ENCODE measurements at places on chromosomes 16 and 17.

DNA sequence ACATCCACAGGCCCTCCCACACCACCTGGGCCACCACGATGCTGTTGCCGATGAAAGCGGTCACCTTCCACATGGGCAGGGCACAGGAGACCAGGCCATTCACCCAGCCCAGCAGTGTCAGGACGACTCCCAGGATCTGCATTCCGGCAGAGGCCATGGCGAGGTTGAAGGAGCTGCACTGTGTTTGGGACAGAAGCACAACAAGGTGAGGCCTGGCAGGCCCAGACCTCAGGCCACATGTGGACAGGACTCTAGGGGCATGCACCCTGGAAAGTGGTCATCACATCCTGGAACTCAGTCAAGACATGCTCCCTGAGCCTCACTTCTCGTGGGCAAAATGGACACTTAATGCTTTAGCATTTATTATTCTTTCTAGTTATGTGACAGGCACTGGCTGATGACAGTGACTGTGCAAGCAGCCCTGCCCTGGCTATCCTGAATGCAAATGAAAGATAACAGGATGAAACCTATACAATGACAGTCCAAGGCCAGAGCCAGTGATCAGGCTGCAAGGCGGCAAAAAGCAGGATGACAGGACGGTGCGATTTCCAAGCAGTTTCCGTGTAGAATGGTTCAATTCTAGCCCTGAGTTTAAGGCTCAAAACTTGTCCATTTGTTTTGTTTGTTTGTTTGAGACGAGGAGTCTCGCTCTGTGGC, 2.0 kb downstream of the CLDN6 start:
- no peak for DNase-seq

- DNase-seq = no peak
Observed at GRCh38 chr17:45114117-45114932, 18.0 kb downstream of the PLCD3 start.

DNA sequence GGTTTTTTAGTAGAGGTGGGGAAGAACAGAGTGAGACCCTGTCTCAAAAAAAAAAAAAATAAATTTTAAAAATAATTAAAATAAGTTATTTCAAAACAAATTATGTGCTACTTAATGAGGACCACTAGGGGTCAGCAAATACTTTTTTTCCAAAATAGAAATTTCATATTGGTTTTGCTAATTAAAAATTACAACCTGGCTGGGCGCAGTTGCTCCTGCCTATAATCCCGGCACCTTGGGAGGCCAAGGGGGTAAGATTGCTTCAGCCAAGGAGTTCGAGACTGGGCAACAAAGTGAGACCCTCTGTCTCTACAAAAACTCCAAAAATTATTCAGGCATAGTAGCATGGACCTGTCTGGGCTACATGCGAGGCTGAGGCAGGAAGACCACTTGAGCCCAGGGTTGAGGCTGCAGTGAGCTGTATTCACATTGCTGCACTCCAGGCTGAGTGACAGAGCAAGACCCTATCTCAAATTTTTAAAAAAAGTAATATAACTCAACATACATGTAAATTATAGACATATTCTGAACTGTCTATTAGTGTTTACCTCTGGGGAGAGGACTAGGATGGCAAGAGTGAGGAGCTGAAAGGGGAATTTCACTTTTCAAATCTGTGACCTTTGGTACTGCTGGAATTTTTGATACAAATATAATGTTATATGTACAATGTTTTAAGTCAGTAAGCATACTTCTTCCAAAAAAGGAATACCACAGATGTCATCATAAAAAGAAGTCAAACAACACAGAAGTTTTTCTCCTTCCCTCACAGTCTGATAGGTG, 8.1 kb downstream of the MEIOB start:
- no peak for DNase-seq

GRCh38 chr17:13027246-13027645, 9.4 kb upstream of the ELAC2 start:
- no peak for DNase-seq

- no peak for DNase-seq
Observed at GRCh38 chr17:60645918-60646523, 31.6 kb upstream of the BCAS3 start.

DNA sequence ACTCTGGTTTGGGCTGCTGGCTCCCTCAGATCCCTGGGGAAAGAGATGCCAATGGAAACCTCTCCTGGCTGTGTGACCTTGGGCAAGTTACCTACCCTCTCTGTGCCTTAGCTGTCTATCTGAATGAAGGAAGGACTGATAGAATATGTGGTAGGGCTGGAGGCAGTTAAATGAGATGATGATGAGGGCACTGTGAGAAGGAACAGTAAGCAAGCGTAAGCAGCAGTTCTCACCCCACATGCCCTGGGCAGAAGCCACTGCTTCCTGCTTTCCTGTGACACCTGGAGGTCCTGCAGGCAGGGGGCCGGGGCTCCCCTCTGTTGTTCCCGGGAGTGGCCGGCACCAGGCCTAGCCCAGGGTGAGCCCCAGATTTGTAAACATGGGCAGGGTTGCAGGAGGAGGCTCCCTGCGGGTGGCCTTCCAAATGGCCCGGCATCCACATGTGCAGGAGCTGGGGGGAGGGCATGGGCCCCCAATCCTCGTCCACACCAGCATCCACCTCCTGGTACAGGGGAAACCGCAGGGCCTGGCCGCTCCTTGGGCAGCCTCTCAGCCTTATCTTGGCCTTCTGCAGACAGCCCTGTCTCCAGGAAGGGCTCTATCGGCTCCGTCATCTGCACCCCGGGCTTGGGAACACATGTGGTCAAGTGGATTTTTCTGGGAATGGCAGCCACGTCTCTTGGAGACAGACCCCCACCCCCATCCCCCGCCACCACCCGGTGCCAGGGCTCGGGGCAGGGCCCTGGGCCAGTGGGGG, 235.6 kb upstream of the GSE1 start:
- DNase-seq = no peak

DNA sequence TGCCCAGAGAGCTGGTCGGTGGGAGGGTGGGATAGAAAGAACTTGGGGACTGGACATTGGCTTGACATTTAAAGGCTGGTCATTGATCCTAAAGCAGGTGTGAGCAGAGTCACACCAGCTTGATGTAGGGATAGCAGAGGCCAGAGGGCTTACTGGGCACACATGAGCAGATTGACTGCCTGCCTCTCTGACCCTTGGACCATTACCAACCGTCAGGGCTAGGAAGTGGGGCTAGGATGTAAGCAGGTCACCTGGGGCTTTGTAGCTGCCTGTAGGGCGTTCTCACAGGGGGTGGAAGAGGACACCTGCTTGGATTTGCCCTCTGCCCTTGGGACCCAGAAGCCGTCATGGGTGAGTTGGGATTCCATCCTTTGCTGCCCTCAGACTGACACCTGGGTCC, 11.1 kb upstream of the SMPD3 start:
- no peak for DNase-seq

GRCh38 chr17:46135126-46135812, 58.0 kb downstream of the KANSL1 start:
- no peak for DNase-seq

DNA sequence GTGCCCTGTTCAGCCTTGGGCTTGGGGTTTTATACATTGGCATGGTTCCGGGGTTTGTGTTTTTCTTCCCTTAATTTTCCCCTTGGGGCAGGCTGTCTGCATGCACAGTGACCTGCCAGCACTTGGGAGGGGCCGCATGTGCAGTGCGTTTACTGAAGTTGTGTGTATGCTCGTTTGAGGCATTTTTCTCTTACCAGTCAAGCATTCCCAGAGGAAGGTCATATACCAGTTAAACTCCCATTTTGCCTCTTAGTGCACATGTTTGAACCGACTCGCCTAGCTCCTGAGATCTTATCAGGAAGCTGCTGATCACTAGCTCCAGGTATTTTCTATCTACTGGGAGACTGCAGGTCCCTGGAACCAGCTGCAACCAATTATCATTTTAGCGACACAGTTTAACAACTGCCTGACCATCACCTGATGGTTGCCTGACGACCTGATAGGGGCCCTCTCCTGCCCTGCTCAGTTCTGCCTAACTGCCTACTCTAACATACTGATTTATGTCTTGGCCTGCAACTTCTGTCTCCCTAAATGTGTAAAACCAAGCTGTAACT, 51.4 kb downstream of the MFSD11 start:
- no peak for DNase-seq

DNA sequence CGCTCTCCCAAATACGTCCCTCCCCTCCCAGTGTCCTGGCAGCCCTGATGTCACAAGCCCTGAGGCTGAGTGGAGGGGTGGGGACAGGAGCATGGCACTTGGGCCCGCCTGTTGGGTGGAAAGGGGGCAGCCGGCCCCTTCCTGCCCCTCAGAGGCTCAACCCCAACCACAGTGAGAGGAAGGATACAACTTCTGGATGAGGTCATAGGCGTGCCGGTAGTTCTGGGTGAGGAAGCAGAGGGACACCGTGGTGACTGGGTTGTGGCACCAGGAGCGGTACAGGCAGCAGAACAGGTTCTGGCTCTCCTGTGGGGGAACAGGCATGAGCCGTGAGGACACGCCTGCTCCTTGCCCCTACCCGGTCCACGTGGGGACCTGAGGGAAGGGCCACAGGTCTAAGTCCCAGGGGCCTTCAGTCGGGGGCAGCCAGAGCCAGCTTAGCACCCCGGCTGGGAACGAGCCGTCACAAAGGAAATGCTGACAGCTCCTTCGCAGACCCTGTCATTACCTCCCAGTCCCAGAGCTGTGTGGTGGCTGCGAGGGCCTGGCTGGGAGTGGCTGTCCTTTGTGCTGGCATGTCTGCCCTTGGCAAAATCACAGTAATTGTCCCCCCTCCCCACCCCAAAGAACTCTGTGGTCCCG, 11.2 kb upstream of the MTSS2 start:
- DNase-seq = no peak

DNA sequence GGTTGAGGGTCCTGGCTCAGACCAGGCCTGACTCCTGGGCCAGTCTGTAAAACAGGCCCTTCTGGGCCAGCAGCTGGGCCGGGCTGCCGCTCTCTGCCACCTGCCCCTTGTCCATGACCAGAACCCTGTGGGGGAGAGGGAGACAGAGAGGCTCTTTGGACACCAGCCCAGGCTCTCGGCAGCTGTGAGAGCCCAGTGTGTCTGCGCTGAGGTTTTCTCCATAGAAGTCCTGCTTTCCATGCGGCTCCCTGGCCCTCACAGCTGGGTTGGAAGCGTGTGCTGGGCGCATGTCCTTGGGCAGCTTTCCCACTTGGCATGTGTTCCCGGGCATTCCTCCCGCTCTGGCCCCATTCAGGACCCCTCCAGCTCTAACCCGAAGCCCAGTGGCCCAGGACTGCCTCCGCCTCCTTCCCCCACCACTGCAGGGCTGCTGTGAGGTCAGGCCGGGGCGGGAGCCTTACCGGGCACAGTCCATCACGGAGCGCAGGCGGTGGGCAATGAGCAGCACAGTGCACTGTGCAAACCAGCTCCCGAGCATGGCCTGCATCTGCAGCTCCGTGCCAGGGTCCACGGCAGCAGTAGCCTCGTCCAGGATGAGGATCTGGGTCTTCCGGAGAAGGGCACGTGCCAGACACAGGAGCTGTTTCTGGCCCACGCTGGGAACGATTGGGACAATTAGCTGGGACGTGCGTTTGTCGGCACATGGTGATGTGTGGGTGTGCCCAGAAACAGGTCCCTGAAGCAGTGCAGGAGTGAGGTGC, 73.0 kb downstream of the ABCC6 start:
- DNase-seq = no peak

- no peak for DNase-seq
Observed at GRCh38 chr16:89373355-89374110, 116.8 kb downstream of the ANKRD11 start.

- DNase-seq = no peak
Observed at GRCh38 chr16:1548727-1549126, 15.3 kb downstream of the TMEM204 start.

DNA sequence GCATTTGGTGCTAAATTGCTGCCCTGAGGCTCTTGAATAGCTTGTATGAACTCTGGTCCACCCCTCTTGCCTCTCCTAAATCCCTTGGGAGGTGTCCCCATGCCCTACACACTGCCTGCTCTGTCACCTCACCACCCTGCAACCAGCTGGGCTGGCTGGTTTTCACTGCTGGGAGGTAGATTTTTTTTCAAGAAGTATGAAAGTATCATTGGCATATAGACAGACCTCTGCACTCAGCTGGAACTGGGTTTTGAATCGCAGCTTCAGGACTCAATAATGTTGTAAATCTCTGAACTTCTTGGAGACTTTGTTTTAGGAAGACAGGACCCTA, 184.9 kb downstream of the MSI2 start:
- no peak for DNase-seq

DNA sequence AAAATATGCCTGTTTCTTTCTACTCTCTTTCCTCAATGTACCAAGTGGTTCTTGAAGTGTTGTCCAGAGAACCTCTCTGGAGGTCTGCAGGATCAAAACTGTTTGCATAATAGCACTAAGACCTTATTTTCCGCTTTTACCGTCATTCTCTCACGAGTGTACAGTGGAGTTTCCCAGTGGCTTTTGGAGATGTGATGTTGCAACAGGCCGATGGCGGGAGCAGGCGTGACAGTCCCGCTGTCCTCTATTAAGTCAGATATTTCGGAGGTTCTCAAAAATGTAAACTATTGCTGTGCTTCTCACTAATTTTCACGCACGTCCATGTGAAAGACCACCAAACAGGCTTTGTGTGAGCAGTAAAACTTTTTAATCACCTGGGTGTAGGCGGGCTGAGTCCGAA, 8.3 kb upstream of the GPRC5B start:
- no peak for DNase-seq

GRCh38 chr17:82859431-82860403, 19.9 kb upstream of the ZNF750 start:
- DNase-seq = peak; percentile 42

DNA sequence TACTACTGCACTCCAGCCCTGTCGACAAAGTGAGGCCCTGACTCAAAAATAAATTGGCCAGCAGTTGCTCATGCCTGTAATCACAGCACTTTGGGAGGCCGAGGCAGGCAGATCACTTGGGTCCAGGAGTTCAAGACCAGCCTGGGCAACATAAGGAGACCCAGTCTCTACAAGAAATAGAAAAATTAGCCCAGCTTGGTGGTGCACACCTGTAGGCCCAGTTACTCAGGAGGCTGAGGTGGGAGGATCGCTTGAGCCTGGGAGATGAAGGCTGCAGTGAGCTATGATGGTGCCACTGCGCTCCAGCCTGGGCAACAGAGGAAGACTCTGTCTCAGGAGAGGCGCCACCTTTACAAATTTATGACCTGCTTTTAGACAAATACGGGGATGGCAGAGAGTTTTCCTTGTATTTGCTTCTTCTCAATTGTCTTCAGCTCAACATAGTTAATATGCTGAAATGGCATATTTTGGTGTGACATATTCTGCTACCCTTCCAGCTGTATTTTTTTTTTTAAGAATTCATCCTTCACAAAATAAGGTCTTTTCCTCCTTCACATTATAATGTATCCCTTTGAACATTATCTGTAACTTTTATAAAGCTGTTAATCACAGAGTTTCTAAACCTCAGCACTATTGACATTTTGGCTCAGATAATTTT, 21.1 kb upstream of the YPEL2 start:
- no peak for DNase-seq

GRCh38 chr16:78742501-78743283, 643.2 kb downstream of the WWOX start:
- DNase-seq = peak; percentile 77

DNA sequence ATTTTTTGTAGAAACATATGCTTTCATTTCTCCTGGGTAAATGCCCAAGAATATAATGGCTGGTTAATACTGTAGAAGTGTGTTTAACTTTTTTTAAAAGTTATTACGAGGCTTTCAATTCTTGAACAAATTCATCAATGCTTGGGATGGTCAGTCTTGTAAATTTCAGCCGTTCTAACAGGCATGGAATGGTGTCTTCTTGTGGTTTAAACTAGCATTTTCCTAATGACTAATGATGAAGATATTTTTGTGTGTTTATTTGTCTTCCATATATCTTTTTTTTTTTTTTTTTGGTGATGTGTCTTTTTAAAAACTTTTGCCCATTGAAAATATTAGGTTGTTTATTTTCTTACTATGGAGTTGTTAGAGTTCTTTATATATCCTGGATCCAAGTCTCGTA, 67.1 kb downstream of the MGAT5B start:
- DNase-seq = no peak

GRCh38 chr17:61384354-61384691, 15.3 kb upstream of the TBX2 start:
- no peak for DNase-seq
